ENCODE measurements at places on chromosomes 2 and 18.

DNA sequence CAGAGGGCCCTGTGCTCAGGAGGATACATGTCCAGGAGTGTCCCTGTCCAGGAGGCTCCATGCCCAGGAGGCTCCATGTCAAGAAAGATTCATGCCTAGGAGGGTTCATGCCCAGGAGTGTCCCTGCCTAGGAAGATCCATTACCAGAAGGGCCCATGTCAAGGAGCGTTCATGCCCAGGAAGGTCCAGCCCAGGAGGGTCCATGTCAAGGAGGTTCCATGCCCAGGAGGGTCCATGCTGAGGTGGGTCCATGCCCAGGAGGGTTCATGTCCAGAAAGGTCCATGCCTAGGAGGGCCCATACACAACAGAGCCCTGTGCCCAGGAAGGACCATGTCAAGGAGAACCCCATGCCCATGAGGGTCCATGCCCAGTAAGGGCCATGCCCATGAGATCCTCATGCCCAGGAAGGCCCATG lies 7.0 kb downstream of the GPR35 start:
- no peak for DNase-seq

- DNase-seq, result no peak
Measured at GRCh38 chr2:88199912-88200682, 30.0 kb downstream of the THNSL2 start.

- no peak for DNase-seq
Measured at GRCh38 chr2:28413152-28413898, 20.7 kb downstream of the FOSL2 start.

GRCh38 chr2:219918254-219918653 lies 290.8 kb downstream of the SLC4A3 start:
- no peak for DNase-seq

DNA sequence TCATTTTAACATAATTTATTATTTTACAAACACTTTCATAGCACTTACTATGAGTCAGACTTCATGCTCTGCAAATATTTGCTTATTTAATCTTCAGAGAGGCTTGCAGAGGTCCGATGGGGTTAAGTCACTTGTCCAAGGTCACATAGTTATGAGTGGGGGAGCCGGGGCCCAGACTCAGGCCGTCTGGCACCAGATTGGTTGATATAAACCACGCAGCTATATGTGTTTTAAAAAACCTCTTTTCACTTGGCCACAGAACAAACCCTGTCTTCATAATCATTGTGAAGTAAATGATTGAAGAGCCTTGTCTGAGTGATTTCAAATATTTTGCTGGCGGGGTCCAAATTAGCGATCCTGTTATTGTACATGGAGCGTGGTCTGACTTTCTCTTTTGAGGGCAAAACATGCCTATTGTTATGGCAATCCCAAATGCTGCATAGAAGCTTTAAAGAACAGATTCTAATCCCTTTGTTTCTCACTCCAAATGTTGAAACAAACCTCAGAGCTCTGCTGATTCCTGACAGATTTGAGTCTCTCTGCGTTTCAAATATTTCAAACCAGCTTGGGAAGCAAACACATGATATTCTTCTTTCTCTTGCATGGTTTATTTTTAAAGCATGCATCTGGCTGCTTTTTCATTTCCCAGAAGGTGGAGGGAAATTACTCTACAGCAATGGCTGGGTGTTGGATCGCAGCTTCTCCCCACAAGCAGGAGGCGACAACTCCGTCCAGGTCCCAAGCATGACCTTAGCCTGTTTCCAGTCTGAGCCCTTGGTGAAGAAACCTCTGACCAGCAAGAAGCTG lies 142.4 kb downstream of the DDX1 start:
- no peak for DNase-seq

DNA sequence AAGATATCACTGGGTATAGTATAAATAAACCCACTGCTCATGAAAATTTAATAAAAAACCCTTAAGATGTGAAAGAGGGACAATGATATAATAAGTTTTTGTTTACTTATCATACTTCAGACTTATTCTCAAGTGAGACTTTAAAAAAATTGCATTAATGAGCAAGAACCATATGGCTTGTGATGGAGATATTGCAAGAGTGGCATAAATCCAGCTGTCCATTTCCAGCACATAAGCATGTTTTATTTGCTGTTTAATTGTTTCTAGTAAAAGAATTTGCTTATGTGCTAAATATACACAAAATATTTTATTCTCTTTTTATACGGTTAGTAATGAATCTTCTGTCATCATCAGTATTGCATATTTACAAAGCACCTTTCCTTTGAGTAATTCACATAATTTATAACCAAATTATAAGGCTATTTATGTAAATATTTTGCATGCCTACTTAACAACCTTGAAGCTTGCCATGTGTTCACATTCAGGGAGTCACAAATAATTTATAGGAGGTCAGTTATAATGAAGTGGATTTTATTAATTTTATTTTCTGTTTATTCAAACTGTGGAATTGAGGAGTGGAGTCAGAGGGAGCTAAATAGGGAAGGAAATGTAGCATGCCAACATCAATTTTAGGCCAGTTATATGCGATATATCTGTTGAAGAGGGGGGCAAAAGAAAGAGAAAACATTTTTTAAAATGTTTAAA lies 318.5 kb upstream of the CWC22 start:
- no peak for DNase-seq

GRCh38 chr2:28373854-28374253 lies 18.8 kb upstream of the FOSL2 start:
- no peak for DNase-seq

DNA sequence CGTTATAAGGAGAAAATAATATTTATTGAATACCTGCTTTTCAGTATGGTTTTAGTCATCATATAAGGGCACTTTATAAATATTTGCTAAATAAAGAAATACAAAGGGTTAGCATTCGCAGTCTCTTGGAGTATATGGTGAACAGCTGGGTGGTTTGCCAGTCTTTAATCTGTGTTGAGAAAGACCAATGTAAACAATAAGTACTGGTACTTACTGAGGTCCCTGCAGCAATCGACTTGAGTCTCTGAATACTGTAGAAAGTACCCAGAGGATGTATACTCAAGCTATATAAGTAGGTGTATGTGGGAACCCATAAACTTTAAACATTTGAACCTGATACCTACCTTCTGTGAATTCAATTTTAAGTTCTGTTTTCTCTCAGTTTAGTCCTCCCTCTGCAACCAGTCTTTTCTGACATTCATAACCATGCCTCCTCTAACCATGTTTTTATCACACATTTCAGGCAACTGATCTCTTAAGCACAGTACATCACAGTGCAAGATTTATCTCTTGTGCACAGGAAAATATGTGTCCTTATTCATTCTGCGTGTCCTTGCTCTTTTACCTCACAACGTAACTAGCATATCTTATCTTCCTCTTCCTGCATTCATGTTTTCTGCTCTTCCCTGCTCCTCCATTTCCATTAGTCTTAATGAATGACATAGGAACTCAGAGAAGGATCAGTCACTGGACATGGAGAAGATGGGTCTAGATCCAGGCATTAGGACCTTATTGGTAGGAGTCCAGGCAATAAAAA lies 21.7 kb downstream of the C18orf63 start:
- DNase-seq, result no peak

GRCh38 chr18:23284629-23285028 lies 149.3 kb downstream of the CABLES1 start:
- DNase-seq, result no peak

GRCh38 chr18:4004183-4004829 lies 450.8 kb downstream of the DLGAP1 start:
- DNase-seq, result no peak

- no peak for DNase-seq
Measured at GRCh38 chr2:60333264-60333663, 220.2 kb downstream of the BCL11A start.

DNA sequence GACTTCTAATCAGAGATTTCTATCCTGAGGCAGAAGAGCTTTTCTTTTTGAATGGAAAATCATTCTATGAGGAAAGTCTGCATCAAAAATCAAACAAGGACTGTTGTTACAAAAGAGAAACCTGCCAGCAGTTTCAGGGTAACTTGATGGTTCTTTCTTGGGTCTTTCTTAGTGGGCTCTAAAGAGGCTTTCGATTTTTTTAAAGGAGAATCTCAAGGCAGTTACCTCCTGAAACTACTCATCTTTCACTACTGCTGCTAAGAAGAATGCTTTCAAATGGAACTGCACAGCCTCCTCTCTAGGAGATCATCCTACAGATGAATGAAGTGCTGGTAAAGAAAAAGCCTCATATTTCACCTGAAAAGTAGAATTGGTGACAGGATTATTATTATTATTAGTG lies 272.3 kb downstream of the ERBB4 start:
- no peak for DNase-seq

- peak; percentile 56 for DNase-seq
Measured at GRCh38 chr2:235135990-235136561, 184.3 kb downstream of the SH3BP4 start.

DNA sequence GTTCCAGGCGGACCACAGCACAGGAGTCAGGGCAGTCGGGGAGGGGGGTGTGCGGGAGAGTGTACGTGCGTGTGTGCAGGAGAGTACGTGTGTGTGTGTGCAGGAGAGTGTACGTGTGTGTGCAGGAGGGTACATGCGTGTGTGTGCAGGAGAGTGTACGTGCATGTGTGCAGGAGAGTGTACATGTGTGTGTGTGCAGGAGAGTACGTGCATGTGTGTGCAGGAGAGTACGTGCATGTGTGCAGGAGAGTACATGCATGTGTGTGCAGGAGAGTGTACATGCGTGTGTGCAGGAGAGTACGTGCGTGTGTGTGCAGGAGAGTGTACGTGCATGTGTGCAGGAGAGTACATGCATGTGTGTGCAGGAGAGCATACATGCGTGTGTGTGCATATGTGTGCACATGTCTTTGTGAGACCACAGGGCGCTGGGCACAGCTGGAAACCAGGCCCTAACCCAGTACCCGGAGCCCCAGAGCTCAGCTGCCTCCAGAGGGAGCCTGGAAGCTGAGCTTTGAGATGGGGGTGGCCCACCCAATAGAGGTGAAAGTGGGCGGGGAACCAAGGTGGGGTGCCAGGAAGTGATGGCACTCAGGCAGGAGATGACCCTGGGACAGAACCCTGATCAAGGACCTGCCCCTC lies 13.9 kb upstream of the KLHL30 start:
- DNase-seq, result no peak

DNA sequence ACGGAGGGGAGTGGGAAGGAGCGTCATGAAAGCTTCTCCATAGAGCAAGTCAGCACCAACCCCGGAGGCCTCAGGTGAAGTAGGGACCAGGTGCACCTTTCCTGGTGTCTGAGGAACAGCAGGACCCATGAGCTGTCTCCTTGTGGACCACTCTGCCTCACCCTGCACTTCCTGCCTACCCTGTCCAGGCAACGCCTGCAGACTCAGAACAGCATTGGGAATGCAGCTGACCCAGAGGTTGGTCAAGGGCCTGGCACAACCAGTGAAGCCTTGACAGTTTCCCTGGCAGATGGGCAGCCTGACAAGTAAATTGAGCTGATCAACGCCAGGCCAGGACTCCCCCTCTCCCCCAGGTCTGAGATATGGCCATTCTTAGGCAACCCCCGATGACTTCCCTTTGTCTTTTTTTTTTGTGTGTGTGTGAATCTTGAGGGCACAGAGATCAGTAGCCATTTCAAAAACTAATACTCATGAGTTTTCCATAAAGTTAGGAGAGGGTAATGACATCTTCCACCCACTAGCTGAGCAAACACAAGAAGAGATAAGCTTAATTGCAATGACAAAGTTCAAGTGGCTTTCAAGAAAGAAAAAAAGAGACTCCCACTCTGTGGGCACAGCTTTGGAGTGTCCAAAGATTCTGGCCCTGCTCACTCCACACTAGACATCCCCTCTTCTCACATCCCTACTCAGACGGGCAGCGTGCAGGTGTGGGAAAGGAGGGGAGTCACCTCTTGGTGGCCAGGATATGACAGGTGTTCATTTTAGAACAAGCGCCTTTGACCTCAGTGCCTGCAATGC lies 3.5 kb upstream of the FABP1 start:
- no peak for DNase-seq

- DNase-seq, result peak; percentile 50
Measured at GRCh38 chr2:207683879-207684627, 27.4 kb upstream of the CCNYL1 start.

DNA sequence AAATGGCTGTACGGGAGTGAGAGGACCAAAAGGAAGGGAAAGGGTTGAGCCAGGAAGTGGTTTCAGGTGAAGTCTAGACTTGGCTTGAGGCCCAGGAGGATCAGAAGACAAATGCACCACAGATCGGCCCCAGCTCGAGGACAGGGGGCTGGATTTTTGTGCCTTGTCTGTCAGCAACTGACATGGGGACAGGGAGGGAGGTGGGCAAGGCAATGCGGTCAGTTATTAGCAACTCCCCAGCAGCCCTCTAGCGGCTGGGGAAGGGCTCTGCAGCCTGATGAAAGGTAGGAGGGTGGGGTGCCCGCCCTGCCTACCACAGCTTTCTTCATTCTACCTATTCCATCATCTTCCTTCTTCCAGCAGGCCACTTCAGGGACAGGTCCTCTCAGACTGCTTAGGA lies 50.0 kb downstream of the CPO start:
- DNase-seq, result peak; percentile 41

GRCh38 chr2:9205486-9205885 lies 1.1 kb upstream of the ASAP2 start:
- peak; percentile 40 for DNase-seq

GRCh38 chr18:26702086-26702485 lies 153.7 kb upstream of the KCTD1 start:
- DNase-seq, result no peak

DNA sequence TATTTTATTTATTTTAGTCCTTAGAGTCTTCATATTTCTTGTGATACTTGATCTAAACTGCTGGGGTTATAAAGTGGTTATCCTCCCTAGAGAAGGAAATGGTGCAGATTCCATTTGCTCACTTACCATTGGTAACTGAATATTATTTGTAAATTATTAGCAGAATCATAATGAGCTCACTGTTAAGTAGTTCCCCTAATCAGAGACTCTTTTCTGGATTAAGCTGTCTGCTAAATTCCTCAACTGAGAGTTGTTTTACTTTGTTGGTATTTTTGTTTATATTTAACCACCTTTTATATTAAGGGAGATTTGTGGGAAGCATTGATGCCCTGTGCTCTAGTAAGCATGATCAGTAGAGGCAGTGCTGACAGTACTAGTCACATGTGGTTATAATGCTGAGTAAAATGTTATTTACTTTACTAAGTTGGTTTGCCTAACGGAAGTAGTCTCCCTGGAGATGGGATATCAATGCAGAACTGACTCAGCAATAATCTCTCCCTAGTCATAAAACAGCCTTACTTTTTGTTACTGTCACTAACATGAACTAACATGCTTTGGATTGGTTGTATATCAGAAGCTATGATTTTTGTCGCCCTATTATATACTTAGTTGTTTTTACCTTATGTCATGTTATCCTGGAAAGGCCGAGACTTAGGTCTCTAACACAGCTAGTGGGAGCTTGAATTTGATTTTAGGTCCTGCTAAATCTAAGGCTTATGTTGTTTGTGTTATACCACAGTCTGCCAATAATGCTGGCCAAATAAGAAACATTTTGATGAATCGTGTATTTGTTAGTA lies 166.7 kb downstream of the MCFD2 start:
- peak; percentile 20 for DNase-seq

DNA sequence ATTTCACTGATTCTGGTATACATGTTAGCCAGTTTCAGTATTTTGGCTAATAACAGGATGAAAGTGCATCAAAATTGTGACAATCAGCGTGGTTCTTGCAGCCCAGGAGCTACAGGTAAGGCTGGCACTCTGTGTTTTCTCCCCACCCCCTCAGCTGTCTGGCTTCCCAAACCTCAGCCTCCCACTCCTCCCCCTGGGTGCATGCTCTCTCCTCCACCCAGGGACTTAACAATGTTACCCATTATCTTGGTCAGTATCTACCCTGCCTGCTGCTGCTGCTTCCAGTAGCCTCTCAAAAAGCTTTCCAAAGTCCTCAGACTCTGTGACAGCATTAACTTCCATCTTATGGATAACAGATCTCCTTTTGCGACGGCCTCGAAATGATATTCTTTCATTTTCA lies 41.0 kb downstream of the TRABD2A start:
- DNase-seq, result no peak

Measured in RKO (cell line).